GM13976 (cell line): ENCODE measurements at places on chromosomes 3 and 15.

DNA sequence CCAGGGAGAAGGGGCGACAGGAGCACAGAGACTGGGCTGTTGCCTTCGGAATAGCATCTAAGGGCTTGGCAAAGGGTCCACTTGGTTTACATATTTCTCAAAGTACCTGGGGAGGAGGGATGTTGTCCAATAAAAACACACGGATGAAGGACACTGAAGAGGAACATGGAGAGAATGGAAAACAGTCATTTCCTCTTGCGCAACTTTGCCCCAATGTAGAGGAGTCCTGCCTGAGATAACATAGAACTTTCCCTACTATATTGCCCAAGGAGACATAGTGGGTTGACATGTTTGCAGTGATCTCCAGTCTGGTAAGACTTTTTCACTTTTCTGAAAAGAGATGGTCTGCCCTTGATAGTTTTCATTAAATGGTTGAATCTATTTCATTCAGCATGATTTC lies 468.8 kb upstream of the SUCLG2 start:
- DNase-seq = no peak

- DNase-seq = no peak
These were observed 113.4 kb downstream of the ETFA start for GRCh38 chr15:76197703-76198455.

- DNase-seq = no peak
These were observed 30.3 kb upstream of the ARRDC4 start for GRCh38 chr15:97930230-97930629.

GRCh38 chr3:129336093-129336706 lies 57.5 kb downstream of the HMCES start:
- DNase-seq = no peak

DNA sequence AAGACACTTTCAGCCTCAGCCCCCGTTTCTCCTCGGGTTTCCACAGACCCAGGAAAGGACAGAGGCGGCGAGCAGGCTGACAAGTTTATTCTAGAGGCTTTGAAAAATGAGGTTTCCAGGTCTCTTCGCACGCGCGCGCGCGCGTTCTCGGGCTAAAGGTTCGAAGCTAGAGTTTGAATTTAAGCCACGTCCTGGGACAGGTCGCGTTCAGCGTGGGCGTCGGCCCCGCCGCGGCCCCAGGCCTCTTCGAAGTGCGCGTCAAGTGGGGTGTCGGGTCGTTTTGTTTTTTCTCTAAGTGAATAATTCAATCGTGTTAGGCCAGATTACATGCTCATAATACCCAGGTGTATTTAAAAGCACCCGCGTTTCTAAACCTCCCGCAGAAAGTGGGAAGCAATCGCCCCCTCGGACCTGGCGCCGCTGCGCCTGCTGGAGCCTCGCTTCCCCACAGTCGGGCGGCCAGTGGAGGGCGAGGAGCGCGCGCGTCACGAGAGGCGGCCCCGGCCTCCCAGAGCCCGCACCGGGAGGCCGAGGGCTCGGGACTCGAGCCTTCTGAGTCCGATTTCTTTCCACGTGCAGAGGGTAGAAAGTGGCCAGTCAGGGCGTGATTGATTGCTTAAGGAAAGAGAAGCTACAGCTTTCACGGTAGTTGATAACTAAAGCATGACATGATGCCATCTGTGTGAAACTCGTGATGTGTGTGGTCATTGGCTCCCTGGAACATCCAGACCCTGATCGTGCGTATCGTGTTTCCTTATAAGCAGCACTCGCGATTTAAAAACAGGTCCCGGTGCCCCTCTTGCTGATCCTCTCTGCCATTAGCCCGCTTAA lies 15.8 kb upstream of the SOX2 start:
- DNase-seq = no peak

GRCh38 chr3:150483226-150483625 lies 63.1 kb downstream of the SERP1 start:
- no peak for DNase-seq

DNA sequence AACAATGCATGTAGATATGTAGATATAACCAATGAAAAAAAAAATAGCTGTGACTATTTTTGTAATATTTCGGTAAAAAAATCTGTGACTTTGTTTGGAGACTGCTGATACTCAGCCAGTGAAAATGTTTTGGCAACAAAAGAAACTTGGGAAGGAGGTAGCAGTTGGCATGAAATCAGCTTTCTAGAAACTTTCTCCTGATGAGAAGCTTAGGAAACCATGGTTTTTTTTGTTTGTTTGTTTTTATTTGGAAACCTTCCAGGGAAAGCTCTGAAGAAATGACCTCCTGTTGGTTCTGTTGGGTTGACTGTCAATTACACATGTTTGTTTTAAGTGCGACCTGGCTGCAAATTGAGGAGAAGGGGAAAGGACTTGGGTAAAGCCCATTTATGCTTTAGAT lies 445.9 kb downstream of the UNC13C start:
- no peak for DNase-seq

- no peak for DNase-seq
These were observed 478.7 kb downstream of the PDCD6IP start for GRCh38 chr3:34277110-34277509.

DNA sequence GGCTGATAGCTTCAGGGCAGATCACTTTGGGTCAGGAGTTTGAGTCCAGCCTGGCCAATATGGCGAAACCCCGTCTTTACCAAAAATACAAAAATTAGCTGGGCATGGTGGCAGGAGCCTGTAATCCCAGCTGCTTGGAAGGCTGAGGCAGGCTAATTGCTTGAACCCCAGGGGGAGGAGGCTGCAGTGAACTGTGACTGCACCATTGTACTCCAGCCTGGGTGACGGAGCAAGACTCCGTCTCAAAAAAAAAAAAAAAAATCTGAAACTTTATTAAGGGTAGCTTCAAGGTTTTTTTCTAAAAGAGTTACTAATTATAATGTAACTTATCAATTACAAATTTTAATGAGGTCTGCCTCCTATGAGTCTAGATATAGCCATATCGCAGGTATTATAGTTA lies 5.1 kb downstream of the NECTIN3 start:
- no peak for DNase-seq

- peak; percentile 57 for DNase-seq
These were observed 171.8 kb downstream of the FEZF2 start for GRCh38 chr3:62201438-62202035.

DNA sequence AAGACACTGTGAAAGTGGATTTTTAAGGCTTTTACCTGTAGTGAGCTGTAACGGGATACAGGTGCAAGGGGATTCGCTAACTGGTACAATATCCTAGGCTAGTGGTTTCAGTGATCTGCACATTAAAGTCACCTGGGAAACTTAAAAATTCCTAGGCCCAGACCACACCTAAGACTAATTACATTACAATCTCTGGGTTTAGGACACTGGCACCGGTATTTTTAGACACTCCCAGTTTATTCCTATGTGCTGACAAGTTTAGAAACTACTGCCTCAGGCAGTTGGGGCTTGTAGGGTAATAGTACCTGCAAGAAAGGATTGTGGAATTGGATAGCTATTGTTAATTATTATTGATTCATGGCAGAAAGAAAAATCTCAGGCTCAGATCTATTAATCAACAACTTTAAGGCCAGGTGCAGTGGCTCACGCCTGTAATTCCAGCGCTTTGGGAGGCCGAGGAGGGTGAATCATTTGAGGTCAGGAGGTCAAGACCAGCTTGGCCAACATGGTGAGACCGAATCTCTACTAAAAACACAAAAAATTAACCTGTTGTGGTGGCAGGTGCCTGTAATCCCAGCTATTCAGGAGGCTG lies 50.4 kb upstream of the CASR start:
- DNase-seq = no peak

- DNase-seq = no peak
These were observed 71.7 kb downstream of the P3H2 start for GRCh38 chr3:190048932-190049441.

DNA sequence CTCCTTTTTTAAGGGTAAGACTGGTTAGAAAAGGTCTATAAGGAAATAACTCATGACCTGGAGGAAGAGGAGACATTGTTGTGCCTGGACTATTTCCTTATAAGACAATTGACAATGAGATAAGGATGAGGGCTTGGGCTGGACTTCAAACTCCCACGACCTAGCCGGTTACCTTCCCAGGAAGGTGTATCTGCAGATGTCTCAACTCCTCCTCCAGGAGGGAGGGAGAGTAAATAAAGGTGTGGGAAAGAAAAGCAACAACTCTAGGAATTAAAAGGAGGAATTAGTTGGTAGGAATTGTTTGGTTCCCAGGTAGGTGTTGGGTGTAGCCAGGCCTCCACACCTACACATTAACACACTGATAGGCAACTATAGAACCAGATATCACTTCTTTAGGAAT lies 97.8 kb upstream of the TBL1XR1 start:
- DNase-seq = no peak

GRCh38 chr3:29271475-29271874 lies 9.4 kb upstream of the RBMS3 start:
- no peak for DNase-seq

DNA sequence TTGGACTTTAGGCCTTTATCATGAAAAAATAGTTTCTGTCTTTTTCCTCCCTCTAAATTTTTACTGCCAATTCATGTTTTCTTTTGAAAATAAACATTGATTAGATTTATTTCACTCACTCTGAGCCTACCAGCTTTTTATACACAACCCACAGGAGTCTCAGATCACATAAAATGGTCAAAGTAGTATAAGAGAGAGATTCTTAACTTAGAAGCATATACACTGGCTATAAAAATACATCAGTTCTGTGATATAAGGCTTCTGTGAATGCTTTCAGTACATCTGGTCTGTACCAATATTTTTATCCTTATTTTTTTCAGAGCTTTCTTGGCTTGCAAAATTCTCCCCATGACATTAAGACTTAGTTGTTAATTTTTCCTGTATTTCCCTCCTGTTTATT lies 117.0 kb upstream of the PTX3 start:
- DNase-seq = no peak

GRCh38 chr15:91942720-91943394 lies 89.3 kb downstream of the SLCO3A1 start:
- no peak for DNase-seq

DNA sequence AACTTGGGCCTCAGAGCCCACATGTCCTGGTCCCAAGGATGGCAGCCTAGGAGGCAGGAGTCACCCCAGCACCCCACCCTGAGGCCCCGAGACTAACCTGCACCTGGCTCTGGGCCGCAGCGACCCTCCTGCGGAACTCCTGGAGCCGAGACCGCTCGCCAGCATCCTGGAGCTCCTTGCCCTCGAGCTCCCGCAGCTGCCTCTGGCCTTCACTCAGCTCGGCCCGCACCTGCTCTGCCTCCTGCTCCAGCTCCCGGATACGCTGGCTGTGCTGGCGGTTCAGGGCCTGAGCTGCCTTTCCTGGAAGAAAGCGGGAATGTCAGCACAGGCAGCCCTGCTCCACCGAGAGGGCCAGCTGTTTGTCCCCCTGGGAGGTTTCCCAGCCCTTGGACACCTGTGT lies 13.2 kb downstream of the KIF7 start:
- DNase-seq = no peak

DNA sequence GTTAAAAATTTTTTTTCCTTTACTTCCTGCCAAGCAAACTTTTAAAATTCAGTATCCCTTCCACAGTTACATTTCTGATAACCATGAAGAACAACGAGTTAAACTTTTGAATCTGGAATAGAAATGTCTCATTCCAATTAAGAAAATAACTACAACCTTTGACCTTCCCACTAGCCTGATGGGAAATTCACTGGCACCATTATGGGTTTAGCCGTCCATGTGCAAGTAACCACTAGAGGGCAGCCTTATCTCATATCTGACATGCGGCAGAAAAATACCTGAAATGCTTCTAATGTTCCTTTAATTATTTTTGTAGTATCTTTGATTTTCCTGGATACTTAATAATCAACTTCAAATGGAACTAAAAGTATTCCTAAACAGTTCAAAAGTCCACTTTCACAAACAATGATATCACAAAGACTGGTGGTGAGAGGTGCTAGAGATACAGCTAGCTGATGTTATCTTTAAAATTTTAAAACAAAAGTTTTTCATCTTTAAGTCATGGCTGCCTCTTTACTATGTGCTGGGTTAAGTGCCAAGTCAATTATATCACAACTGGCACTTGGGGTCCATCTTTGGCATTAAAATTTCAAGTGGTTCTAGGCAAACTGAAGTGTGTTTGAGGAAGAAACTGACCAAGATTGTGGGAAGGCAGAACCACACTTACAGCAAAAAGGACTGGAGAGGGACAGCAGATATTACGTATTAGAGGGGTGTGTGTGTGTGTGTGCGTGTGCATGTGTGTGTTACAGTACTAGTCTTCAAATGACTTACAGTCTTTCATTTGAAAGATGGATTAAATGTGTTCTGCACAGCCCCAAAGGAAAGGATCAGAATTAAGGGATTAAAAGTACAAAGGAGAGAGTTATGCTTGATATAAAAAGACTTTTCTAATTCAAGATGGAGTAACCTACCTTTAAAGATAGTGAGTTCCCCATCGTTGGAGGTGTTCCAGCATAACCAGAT lies 107.1 kb upstream of the ICE2 start:
- DNase-seq = peak; percentile 48

DNA sequence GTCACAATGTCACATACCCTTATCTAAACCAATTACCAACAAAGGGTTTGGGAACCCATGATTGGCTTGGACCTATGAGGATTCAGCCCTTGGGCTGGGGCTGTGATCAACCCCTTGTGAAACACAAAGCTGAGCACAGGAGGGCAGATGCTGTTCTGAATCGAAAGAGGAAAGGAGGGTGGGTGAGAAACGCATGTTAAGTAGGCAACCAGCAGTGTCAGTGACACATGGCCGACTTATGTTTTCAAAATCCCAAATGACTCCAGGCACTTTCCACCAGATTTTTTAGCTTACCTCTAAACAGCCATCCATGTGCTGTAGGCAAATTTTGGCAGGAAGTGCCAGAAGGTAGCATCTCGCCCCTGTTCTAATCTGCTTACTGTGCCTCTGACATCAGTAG lies 34.1 kb upstream of the KLHL25 start:
- no peak for DNase-seq

DNA sequence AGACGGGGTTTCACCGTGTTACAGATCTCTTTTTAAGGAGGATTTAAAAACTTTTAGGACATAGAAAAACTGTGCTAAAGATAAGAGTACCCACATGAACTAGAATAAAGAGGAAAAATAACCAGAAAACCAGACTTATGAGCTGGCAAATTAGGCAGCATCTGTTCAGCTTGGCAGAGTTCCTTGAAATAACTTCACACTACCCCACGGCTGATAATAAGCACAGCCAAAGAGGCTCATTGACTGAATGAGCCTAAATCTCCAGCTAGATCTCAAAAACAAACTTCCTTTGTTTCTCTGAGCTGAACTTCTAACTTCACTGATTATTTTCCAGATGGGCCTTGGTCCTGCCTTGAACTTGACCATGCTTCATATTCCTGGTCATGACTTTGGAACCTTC lies 26.7 kb upstream of the PIK3R4 start:
- DNase-seq = no peak

DNA sequence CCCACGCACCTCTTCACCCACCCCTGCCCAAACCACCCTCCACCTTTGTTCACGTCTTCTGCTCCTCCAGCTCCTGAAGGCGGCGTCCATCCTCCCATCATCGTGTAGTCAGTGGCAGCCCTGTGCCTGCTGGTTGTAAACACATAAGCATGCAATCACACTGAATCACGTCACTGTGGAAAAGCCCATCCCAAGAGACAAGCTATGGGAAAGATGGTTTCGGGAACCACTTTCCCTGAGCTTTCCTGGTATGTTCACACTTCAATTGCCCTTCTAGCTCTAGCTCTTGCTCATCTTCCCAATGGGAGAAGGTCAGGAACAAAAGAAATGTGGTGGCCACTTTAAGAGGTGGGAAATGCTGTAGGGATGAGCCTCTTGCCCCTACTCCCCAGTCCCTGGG lies 14.4 kb upstream of the GOLGA8J start:
- DNase-seq = no peak

GRCh38 chr3:62159709-62160092 lies 213.6 kb downstream of the FEZF2 start:
- DNase-seq = no peak

GRCh38 chr3:187507266-187507665 lies 139.1 kb downstream of the RTP4 start:
- DNase-seq = no peak
